Inflammatory macrophage treated with lipopolysaccharide for 1 hour (primary cell): ENCODE measurements at places on chromosomes 13 and 19.

DNA sequence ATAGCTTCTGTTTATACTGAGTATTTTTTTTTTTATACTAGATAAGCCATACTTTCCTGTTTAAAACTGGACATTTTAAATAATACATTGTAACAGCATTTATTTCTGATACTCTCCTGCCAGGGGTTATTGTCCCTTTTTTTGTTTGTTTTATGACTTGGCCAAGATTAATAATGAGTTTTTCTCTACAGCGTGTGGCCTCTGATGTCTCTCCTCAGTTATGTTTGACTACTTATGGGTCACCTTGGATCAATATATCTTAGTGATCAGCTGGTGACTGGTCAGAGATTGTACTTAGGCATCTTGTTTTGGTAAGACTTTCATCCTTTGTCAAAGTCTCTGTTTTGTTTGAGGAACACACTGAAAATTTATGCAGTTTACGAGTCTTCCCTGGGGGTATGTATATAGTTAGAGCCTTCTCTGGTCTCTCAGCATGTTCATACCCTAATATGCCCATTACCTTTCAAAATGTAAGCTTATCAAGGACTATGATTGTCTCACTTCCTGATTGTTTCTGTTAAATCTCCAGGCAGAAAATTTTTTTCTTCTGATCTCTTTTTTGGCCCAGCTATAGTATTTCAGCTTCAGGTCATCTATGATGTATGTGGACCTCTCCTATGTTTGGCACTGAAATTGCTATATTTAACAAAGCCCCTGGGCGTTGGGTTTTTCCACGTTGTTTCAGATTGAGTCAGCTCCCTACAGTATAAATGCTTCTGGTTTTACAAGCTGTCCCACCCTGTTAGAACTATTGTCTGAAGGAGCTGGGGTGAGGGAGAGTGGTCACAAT, 87.9 kb downstream of the URI1 start:
- no peak for DNase-seq

GRCh38 chr13:111006506-111007031, 91.7 kb upstream of the ANKRD10 start:
- DNase-seq = no peak

DNA sequence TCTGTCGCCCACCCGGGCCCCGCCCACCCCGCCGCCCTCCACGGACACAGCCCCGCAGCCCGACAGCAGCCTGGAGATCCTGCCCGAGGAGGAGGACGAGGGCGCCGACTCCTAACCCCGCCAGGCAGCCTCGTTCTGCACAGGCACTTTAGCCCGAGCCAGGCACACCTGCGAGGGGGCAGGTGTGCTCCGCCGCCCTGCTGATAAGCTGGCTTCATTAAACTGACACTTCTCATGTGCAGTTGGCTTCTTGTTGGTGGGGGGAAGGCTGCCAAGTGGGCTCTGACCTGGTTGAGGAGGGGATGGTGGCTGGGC, 8.2 kb downstream of the IL4I1 start:
- DNase-seq = no peak

DNA sequence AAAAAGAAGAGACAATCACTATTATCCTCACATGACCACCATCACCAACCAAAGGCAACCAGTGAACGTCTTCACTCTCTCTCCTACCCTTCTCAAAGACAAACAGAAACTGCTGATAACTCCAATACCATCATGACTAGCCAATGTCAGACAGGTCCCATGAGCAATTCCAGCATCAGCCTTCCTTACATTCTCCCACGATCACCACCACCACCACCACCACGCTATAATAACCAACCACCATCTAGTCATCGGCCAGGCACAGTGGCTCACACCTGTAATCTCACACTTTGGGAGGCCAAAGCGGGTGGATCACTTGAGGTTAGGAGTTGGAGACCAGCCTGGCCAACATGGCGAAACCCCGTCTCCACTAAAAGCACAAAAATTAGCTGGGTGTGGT, 3.9 kb downstream of the MYO1F start:
- DNase-seq = no peak

- no peak for DNase-seq
Measured at GRCh38 chr13:25762795-25763377, 288.9 kb downstream of the SHISA2 start.

GRCh38 chr19:35144600-35145436, 1.8 kb downstream of the FXYD7 start:
- no peak for DNase-seq

GRCh38 chr19:38707512-38708114, 36.7 kb downstream of the CAPN12 start:
- no peak for DNase-seq

DNA sequence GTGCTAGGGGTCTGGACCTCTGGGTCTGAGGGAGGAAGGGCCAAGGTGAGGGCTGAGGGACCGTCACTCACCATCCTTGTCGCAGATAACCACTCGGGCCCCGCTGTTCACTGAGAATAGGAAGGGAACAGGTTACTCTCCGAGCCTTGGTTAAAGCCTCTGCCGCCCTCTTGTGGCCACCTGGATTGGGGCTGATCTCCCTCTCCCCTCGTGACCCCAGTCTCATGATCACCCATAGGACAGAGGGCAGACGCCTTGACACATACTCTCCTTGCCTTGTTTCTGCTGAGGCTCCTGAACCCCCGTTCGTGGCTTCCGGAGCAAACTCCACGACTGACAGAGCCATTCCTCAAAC, 580 bp downstream of the HSD17B14 start:
- DNase-seq = peak; percentile 90
